ENCODE measurements at places on chromosomes 11 and 22. TPM values are rescaled to one million over a fixed set of nuclear protein-coding genes. Genes with fewer than 3 reads are reported as not detected.

The SPI1 gene
- 7.5 TPM for polyA plus RNA-seq

The TYR gene
- not detected for polyA plus RNA-seq

The SHISAL1 gene
- polyA plus RNA-seq, result 22.9 TPM

The CCDC34 gene
- polyA plus RNA-seq, result 21.4 TPM

The MEI1 gene
- 3.2 TPM for polyA plus RNA-seq

The ZNRF3 gene
- polyA plus RNA-seq, result 10.9 TPM

The KIAA1671 gene
- polyA plus RNA-seq, result 8.6 TPM

The PHLDB1 gene
- polyA plus RNA-seq, result 85.1 TPM

The MYBPC3 gene
- polyA plus RNA-seq, result not detected
